Activated CD4-positive, alpha-beta T cell treated with anti-CD3 and anti-CD28 coated beads, Interleukin-2, amount 50 U/mL, for 24 hours (primary cell): ENCODE measurements at places on chromosomes 4 and X.

DNA sequence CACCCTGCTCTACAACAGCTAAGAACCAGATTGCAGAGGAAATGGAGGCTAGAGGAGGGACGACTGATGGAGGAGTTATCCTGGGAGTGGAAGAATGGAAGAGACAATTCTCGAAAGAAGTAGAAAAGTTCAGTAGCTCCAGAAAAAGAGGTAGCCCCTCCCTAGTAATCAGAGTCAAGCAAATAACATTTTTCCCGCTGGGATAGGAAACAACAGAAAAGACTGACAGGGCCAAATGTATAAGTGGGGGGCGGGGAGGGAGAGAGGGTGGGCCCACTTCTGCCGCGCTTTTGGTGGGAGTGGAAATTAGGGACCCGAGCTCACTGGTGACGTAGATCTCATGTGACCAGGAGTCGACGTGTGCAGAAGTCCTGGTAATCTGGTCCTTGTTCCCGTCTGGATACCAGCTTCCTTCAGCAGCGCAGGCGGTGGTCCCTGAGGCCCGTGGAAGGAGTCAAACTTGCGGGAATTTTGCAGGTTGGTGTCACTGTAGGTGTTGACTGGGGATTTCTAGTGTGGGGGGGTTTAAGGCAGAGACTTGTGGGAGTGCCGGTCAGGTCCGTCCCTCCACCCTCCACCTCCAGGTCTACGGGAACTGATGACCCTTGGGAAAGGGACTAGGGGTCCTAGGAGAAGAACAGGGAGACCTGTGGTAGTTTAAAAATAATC is at the start of gene TCEAL9:
Gene TCEAL9, plus strand, starts transcription at position 377 of the 669 bp plus-strand sequence. CDS start 1,179 bp downstream, outside the sequence.
- no peak for DNase-seq

DNA sequence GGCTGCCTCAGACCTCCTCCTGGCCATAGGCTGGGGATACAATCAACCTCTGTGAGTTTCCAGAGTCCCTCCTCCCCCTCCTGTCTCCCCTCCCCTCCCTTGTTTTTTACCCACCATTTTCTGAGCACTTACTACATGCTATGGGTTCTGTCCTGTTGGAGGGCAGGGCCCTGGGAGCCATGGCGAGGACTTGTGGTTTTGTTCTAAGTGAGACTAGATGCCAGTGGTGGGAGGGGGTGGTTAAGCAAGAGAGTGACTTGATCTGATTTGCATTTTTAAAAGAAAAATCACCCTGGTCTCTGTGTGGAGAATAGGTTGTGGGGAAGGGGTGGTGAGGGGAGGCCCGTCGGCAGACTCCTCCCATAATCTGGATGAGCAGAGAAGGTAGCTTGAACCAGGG is 39.5 kb downstream of the EFNB1 start:
- no peak for DNase-seq

DNA sequence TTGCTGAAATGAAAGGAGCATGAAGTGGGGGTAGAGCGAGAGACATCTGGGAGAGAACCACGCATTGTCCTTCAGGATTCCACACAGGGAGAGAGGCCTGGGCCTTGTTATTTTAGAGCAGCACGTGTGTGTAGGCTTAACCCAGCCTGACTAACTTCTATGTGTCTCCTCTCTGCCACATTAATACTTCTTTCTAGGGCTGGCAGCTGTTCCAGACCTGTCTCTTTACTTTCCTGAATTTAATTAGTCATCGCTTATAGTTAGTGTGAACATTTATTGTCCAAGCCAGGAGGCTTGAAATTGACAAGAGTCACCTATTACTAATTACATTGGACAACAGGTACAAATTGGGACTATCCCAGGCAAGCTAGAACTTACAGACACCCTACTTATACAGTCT is 51.3 kb downstream of the SMAD1 start:
- DNase-seq, result no peak

GRCh38 chr4:99654361-99654761 is 3.3 kb downstream of the C4orf54 start:
- no peak for DNase-seq

DNA sequence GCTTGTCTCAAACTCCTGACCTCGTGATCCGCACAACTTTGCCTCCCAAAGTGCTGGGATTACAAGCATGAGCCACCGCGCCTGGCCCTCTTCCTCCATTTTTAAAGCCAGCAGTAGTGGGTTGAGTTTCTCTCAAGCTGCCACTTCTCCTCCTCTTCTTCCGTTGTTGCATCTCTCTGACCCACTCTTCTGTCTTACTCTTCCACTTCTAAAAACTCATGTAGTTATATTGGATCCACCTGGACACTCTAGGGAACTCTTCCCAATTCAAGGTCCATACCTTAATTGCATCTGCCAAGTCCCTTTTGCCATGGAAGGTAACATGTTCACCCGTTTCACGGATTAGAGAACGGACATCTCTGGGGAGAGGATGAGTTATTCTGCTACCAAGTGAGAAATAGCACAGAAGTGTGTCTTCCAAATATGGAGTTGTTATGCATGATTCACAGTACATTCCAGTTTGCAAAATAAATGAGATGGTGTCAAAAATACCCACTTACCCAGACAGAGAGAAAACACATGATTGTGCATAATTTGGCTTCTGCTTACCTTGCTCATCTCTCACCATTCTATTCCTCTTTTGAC is 51.8 kb downstream of the GBA3 start:
- DNase-seq, result no peak

- no peak for DNase-seq
These were observed 26.0 kb upstream of the ENPEP start for GRCh38 chr4:110449947-110450346.

DNA sequence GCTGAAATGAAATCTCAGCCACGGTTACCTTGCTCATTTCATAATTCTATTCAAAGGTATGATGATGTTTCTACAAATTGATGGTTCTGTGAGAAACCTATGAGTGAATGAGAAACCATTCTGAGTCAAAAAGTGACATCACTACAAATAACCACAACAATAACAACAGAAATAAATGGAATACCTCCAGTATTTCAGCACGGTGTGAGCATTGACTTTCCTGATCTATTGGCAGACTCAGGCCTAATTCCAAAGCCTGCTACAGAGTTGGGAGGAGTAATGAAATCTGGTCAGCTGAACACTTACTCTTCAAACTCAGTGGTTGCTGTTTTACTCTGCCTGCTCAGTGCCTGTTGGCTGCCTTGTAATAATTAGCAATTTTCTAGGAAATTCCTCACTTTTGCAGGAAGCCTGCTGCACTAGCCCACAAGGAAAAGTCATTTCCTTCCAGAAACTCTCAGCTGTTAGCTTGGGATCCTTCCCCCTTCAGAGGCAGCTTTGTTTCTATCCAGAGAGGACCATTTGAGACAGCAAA is 18.8 kb upstream of the SYNPO2 start:
- no peak for DNase-seq

GRCh38 chrX:106946464-106946863 is 26.3 kb downstream of the CLDN2 start:
- DNase-seq, result no peak

DNA sequence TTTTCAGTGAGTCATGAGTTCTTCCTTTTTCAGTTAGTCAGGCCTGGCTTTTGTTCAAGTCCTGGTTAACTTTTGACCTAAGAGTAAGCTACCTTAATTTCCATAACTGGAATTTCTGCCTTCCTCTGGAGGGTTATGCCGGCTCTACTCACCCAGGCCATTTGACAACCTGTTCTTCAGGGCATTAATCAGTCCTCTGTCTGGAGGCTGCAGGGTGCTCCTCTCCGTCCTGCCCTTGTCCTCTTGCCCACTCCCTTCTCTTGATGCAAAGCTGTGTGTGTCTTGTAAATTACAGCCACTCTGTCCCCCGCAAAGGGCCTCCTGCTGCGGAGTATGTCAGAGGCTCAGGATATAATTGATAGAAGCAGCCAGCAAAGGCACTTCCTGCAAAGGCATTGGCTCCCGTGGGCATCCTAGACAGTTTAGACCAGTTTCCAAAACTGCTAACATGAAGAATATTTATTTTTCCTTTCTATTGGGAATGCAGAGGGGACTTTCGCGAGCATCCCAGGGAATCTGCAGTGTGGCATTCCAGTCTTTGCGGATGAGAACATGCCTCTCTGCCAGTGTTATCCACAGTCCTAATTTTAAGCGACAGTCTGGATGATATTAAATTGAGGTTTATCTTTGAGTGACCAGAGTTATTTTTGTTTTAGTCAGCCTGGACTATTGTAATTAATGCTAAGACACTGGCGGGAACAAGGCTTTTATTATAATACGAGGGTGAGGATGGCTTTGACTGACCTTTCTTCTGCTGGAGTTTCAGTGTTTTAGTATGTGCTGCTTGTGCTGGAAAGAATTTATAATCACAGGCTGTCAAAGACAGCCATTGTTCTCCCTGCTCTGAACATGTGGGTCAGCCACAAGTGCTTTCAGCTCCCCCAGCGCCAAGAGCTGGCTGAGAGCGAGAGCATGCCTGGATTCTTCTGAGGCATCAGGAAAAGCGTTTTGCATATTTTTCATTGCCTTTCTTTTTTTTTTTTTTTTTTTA is 74.2 kb downstream of the LIMCH1 start:
- no peak for DNase-seq

DNA sequence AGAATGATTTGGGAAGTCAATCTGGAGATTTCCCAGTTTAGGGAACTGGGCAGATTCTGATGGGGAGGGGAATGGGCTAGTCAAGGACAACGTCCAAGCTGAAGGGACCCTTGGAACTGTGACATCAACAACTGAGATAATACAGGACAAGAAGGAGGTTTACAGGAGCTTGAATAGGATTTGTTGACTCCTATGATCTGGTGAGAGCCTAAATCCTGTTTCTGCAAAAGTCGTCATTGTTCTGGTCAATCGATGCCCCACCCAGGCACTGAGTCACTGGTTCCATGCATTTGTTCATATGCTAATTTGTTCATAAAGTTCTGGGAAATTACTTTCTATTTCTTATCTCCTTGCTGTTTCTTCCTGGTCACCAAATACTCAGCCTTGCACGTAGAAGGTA is 15.3 kb upstream of the PDGFRA start:
- no peak for DNase-seq
